Stimulated activated CD4-positive, alpha-beta T cell treated with anti-CD3 and anti-CD28 coated beads, Interleukin-4, amount 100 ng/mL, for 24 hours (primary cell): ENCODE measurements at places on chromosomes 1 and 21.
A peak's percentile ranks its signal among the peaks of the same experiment; 100 is the strongest.

DNA sequence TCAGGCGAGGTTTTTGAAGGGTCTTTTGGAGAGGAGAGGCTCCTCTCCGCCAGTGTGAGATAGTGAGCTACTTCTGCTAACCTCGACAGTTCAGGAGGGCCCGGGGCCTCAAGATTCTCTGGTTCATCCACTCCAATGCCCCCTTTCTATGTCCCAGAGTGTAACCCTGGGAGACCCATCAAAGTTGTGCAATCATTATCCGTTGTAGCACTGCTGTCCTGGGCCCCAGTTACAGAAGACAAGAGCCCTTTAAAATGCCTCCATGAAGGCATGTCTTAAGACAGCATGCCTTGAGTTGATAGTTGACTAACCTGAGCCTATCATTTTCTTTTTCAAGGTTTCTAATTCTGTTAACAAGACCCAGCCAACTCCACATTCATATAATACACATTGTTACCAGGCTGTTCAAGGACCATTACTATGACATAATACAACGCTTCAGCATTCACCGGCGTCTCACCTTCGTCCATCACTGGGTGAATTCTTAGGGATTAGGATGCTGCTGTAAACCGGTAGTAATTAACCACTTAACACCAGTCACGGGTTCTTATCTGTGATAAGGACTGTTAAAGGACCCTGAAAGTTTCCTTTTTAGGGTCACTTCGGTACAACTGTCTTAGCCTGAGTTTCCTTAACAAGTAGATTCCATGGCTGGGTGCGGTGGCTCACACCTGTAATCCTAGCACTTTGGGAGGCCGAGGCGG lies 37.4 kb upstream of the CDC42BPA start:
- no peak for DNase-seq

GRCh38 chr21:41213021-41213420 lies 45.1 kb downstream of the BACE2 start:
- DNase-seq: no peak

DNA sequence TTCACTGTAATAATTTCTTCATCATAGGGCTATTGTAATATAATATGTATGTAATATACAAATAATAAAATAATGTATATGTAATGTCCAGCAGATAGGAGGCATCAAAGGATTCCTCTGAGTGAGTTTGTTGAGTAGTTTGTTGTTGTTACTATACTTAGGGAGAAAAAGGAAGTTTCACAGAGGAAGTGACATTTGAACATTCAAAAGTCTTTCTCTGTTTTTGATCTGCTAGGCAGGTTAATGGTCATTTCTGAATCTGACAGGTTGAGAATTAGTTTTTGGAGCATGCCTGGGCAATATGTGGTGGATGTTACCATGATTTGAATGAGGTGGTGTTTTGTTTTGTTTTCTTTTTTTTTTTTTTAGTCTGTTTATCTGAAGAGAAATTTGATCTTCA lies 102.1 kb downstream of the NRDC start:
- no peak for DNase-seq

GRCh38 chr1:205416322-205416721 lies 5.5 kb downstream of the LEMD1 start:
- no peak for DNase-seq

DNA sequence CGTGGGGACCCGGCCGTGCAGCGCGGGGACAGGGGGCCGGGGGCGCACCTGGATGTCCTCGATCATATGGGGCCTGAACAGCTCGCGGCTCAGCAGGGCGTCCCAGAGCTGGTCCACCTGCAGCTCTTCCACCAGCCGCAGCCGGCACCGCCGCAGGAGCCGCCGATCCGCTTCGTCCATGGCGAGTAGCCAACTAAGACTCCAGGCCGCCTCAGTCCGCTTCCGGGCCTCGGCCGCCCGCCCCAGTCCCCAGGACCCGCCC lies at the start of gene CASP9:
CASP9 (minus strand) TSS at position 195 of the 262 bp plus-strand sequence; CDS start at position 180, 15 bp downstream.
- no peak for DNase-seq

DNA sequence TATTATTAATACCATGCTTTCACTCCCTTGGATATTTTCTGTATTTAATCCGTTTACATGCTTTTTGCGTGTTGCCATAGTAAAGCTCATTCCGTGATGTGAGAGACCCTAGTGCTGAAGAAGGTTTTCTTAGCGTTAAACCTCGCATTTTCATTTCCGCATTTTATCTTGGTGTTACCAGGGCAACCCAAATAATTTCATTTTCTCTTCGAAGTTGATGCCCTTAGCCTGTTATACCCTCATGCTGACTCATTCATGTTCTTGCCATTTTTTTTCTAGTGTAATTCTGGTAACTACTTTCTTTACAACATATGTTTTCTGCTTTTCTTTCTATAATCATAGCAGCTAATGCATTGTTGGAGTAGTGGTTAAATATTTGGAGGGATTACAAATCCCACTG lies 37.2 kb downstream of the LRRC8C start:
- DNase-seq: no peak

DNA sequence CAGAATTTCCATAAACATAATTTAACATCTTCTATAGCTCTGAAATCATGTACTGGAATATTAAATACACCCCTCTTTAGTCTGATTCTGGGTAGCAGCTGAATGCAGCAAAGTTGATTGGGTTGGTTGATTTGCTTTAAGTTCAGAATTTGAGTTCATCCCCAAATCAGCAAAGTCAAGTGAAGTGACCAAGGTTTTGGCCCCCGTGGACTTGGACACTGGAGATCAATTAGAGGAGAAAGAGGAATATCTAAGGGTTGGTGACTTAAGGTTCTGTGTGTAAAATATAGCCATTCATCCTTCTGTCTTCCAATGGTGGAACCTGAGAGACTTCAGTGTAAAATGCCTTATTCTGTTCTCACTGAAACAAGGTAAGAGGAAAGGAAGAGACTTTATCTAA lies at the start of gene OR2L13:
OR2L13 (plus strand) TSS at position 301 of the 400 bp plus-strand sequence. CDS start 4,192 bp downstream, outside the sequence.
- no peak for DNase-seq

GRCh38 chr1:62435231-62436038 lies 1.4 kb upstream of the USP1 start:
- no peak for DNase-seq

- DNase-seq: no peak
Observed at GRCh38 chr1:9443913-9444445, 95.3 kb upstream of the SLC25A33 start.

- peak; percentile 17 for DNase-seq
Observed at GRCh38 chr1:206012086-206012859, 9.1 kb upstream of the RAB7B start.

- no peak for DNase-seq
Observed at GRCh38 chr1:1419813-1420653, 1.0 kb downstream of the ANKRD65 start.

GRCh38 chr1:169312084-169312954 lies 55.3 kb downstream of the NME7 start:
- DNase-seq: peak; percentile 44

DNA sequence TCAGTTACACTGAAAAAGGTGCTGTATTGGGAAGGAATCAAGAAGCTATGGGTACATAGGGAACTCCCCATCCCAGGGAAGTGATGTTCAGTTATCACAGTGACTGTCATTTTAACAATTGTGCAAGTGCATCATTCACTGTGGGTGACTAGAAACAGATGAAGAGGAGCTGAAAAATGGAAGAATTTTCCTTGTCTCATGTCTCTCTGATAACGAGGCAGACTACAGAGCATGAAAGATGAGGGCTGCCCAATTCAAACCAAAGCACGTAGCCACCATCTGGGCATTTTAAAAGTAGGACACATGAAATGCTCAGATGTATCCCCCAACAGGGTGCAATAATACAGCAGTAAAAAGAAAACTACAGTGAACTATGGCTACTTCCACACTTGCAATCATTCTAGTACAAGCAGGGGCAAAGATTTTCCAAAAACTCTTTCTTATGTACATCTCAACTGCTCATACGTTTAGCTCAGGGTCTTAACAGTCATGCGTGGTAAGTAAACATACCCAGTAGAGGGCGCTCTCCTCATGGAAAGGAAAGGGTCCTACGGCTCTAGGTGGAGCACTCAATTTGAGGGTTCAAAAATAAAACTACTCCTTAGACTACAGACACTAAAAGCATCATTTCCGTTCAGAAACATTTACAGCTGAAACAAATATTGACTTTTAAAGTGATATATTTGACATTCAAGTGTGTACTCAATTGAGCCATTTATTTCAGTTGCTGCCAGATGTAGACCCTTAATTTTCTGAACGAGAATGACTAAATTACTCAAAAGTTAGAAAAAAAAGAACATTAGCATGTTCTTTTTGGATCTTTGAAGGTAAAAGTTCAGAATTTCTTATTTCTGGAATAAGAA lies 143.2 kb downstream of the KCTD3 start:
- no peak for DNase-seq

DNA sequence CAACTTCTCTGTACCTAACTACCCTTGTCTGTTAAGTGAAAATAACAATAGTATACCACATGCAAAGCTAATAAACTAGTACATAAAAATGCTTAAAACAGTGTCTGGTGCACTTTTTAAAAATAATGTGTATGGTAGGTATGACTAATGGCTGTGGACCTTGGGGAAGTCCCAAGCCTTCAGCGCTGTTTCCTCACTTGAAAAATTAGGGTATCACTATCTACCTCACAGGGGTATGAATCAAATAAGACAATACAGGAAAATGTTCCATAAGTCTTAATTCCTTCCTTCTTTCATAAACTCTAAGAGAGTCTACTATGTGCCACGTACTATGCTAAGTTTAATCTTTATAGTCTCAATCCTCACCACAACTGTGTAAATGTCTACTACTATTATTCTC lies 32.0 kb downstream of the EGLN1 start:
- DNase-seq: peak; percentile 17

- peak; percentile 90 for DNase-seq
Observed at GRCh38 chr1:21294266-21294989, 4.2 kb upstream of the ECE1 start.

DNA sequence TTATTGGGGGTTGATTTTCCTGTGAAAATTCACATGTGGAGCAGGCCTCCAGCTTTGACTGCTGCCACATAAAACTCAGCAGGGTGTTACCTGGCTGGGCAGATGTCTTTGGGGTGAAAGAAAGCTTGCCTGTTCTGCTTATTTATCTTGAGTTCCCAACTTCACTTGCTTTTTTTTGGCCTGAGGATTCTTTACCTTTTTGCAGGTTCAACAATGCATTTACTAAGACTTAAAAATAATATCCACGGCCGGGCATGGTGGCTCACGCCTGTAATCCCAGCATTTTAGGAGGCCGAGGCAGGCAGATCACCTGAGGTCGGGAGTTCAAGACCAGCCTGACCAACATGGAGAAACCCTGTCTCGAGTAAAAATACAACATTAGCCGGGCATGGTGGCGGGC lies 509.1 kb downstream of the KIF26B start:
- no peak for DNase-seq

GRCh38 chr1:187477103-187477502 lies 648.4 kb downstream of the PLA2G4A start:
- DNase-seq: no peak

DNA sequence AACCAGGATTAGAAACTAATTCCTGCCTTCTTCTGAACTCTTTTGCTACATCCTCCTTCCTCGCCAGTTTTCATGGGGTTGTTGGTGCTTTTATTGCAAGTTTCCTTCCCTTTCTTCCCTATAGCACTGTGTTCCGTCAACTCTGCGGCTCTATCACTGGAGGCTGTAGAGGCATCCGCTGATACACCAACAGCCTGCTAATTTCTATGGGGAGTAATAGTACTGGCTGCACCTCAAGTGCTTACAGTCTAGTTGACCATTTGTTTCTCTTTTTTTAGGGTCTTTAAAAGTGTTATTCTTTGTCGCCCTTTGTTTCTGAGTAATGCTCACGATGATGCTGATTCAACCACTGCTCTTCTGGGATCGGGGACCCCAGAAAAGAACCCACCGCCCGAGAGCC lies 746 bp downstream of the MIS18A start:
- DNase-seq: no peak

DNA sequence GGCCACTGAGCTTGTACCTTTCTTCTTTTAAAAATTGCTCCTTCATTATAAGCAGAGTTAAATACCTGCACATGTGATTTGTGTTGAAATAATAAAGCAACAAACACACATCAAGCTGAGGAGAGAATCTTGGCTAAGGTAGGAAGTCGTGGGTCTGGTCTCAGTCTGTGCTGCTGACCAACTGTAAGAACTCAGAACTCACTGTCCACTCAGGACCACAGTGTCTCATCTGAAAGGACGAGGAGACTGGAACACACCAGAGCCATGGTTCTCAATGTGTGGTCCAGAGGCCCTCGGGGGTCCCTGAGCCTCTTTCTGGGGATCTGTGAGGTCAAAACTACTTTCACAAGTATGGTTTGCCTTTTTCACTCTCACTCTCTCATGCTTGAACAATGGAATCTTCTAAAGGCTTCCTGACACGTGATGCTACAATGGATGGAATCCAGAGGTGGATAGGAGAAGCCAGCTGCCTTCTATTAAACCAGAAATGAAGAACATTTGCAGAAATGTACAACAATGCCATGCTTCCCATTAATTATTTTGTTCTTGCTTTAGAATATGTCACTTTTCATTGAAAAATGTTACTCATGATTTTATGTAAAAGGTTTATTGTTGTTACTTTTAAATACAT lies 17.3 kb upstream of the ETS2 start:
- DNase-seq: no peak

- DNase-seq: peak; percentile 68
Observed at GRCh38 chr1:235866205-235866912, at the start of gene LYST. LYST (minus strand) TSS chr1:235866906; CDS start chr1:235830417, 36,489 bp downstream.

DNA sequence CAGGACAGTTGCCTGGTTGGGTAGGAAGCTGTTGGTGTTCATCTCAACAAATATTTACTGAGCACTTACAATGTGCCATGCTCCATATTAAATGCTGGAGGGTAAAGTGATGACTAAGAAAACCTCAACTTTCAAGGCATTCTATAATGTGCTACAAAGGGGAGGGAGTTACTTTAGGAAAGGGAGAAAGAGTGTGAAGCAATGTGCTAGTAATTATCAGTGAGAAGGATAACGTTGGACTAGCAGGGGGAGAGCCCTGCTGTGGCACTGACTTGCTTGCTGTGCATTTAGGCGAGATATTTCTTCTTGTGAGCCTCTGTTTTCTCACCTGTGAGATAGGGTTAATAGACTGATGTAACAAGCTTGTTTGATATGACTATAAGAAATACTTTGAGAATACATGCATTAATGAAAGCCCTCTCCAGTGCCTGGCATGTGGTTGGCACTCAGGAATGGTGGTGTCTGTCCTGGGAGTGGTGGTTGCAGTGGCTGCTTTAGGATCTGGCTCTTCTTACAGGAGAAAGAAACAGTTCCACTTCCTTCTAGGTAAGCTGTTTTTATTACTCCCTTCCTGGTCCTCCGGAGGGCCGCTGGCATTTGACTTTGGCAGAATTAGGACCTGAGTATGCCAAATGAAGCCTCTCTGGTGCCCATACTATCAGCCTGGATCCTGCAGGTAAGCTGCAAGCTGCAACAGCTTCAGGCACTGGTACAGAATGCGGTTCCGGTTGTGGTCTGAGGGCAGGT lies 111.1 kb upstream of the COA6 start:
- DNase-seq: no peak

GRCh38 chr1:11991969-11992676 lies 11.9 kb downstream of the MFN2 start:
- no peak for DNase-seq

GRCh38 chr1:82979593-82980236 lies 1019.2 kb downstream of the TTLL7 start:
- DNase-seq: no peak

DNA sequence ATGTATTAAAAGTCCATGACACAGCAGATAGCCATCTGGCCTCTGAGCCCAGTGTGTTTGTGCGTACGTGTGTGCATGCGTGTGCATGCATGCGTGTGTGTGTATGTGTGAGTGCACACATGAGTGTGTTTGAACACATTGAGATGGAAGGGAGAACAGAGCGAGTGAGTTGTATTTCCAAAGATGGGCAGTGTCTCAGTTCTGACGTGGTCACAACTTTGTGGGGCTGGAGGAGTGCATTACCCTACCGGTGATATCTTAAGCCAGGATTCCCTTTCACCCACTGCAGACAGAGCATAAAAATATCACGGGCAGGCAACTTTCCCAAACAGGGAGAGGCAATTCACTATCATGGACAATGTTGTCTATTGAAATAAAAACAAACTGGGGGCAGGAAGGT lies 27.8 kb downstream of the IRF2BP2 start:
- no peak for DNase-seq
